ENCODE measurements at places on chromosomes 3 and 15.
A peak's percentile ranks its signal among the peaks of the same experiment; 100 is the strongest.

DNA sequence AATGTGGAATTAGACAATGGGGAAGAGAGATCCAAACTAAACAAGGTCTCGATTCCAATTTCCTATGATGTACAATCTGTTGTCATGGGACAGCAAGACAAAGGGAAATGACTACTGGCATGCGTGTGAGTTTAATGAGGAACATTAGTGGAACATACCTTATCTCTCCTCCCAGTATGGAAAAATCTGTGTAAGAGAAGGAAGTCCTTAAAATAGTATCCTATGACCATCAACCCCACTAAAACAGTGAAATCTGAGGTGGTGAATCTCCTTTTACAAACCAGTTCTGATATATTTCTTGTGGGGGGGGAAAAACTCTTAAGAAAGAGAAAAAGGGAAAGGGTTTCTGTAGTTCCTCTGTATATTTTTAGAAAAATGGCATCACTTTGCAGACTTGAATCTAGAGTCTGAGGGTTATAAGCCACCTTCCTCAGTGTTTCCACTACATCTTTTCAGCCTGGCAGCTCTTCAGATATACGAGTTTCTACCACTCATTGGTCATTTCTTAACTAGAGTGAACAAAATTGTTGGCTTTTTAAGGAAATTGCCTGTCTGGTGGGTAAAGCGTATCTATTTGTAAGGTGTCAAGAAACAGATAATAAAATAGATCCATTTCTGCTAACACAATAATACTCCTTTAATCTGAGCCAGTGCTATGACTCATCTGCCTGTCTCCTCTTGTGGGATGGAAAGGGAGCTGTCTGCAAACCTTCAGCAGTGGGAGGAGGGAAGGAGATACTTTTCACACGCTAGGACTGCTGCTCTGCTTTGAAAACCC is 3.0 kb upstream of the TNFAIP8L3 start:
- DNase-seq = peak; percentile 35

- no peak for DNase-seq
Measured at GRCh38 chr15:88225461-88225860, 31.1 kb downstream of the NTRK3 start.

DNA sequence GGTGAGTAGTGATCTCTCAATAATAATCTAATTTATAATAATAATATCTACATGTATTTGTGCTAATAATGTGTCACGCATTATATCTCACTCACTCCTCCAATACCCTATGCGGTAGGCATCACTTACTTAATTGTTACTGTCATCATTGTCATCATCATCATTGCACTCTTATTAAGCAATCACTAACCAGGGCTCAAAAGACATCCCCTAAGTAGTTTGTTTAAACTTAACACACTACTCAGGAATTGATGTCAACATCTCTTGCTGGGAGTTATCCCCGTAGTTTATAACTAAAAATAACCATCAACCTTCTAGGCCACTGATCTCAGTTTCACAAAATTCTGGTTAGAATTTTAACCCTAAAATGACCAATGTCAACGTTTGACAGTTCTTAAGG is 56.8 kb upstream of the ICE2 start:
- DNase-seq = no peak

DNA sequence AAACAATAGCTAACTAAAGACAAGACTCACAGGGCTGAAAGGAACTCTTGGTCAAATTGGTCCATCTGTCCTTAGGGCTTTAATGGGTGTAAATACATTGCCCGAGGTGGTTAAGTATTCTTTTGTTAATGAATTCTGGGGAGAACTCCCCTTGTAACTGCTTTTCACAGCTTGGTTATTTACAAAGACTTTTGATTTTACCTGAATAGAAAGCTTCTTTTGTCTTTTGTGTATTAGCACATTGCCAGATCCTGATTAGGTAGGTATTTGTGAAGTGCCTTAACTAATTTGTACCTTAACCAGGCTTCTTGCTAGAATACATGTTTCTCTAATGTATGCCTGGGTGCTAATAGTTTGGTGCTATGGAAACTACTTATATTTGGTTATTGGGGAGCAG is 14.0 kb downstream of the CHD2 start:
- no peak for DNase-seq

DNA sequence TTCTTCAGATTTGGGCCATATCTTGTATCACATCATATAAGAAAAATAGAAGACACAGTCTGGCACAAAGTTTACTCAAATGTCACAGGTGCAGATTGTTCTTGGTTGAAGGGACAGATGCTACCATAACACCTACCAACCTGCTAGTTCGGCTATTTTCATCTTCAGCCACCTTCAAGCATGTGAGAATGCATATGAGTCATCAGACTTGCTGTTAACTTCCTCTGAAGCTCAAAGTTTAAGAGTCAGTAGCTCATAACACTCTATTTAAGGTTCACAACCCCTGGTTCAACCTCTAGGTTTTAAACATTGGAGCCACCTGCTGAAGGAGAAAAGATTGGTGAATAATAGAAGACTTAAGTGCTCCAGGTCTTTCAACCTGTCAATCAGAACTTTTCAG is 522.8 kb downstream of the NLGN1 start:
- DNase-seq = no peak

DNA sequence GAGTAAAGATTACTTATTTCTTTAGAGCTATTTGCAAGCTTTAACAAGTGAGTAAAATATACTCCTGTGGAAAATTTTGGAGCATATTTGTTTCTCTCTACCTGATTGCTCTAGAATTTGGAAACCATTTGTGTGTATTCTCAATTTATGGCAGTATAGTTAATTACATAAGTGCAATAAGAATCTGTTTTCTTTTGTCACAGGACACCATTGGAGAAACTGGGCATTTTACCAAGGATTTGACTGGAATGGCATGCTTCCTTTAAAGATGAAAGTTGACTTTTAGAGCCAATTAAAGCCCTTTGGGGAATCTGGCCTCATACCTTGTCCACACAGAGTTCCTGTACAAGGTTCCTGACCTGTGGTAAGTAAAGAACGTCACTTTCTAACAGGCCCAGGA is 38.4 kb downstream of the PAQR5 start:
- no peak for DNase-seq

GRCh38 chr3:42314411-42314810 is 48.4 kb upstream of the CCK start:
- DNase-seq = no peak

DNA sequence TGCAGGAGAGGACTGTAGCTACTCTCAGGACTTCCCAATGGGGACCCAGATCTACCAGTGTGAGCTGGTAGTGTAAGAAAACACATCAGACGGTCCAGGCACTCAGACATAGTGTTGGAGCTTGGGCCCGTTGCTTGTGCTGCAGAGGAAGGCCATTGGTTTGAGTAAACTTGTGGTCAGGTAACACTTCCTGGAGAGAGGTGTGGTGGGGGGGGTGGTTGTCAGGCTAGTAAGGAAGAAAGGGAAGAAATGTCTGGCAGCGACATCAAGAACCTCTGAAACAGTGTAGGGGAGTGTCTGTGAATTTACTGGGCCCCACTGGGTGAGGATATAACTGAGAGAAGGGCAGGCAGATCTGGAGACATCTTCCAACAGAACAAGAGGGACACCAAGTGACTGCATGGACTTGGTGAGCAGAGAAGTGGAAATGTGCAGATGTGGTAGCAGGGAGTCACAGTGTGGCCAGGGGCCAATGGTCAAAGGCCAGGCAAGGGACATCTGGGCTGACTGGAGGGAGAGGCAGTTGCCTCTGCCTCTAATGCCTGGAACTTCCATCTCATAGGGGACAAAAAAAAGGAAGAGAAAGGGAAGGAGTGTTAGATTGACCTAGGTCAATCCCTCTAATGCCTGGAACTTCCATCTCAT is 63.7 kb upstream of the MRPS22 start:
- no peak for DNase-seq

DNA sequence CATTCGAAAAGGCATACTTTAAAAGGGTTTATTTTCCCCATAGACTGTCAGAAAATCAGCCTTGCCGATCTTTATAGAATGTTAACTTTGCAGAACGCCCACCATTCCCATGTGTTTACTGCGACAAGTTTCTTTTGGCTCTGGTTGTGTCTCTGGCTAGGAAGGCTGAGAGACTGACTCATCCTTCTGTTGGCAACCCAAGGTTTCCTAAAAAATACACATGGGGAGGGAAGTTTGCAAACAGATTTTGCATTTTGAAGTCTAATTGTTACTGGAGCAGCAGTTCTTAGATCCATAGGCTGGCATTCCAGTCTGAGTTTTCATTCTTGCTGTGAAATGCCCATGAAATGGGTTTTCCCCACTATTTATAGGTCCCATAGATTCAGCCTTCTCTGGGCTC is 37.9 kb upstream of the MINAR1 start:
- no peak for DNase-seq

- no peak for DNase-seq
Measured at GRCh38 chr3:112407888-112408702, 75.1 kb downstream of the CD200 start.

GRCh38 chr3:50604628-50605588 is 6.7 kb downstream of the CISH start:
- no peak for DNase-seq

- DNase-seq = no peak
Measured at GRCh38 chr3:144085964-144086363, 114.3 kb downstream of the DIPK2A start.
